ENCODE measurements at places on chromosomes 12 and 14.

GRCh38 chr12:45725631-45726602 lies 3.6 kb upstream of the ARID2 start:
- peak; percentile 27 for DNase-seq

- DNase-seq: peak; percentile 54
Measured at GRCh38 chr12:62438098-62438692, 28.4 kb upstream of the MON2 start.

- no peak for DNase-seq
Measured at GRCh38 chr12:41242603-41243002, 54.5 kb downstream of the PDZRN4 start.

- DNase-seq: no peak
Measured at GRCh38 chr12:52524241-52524897, 4.2 kb upstream of the KRT5 start.

GRCh38 chr14:32468955-32469354 lies 139.9 kb downstream of the AKAP6 start:
- peak; percentile 83 for DNase-seq

GRCh38 chr14:53027562-53027961 lies 76.7 kb upstream of the FERMT2 start:
- no peak for DNase-seq

- DNase-seq: no peak
Measured at GRCh38 chr12:39628836-39629235, 9.2 kb upstream of the ABCD2 start.
